ENCODE measurements at places on chromosomes 6 and 20. TPM values are rescaled to one million over a fixed set of nuclear protein-coding genes. Genes with fewer than 3 reads are reported as not detected.

- DNase-seq = no peak
Observed at GRCh38 chr20:23034721-23035671, at the start of gene SSTR4. Gene SSTR4, plus strand, starts transcription at chr20:23035312. Its CDS starts 172 bp downstream, at chr20:23035484.

DNA sequence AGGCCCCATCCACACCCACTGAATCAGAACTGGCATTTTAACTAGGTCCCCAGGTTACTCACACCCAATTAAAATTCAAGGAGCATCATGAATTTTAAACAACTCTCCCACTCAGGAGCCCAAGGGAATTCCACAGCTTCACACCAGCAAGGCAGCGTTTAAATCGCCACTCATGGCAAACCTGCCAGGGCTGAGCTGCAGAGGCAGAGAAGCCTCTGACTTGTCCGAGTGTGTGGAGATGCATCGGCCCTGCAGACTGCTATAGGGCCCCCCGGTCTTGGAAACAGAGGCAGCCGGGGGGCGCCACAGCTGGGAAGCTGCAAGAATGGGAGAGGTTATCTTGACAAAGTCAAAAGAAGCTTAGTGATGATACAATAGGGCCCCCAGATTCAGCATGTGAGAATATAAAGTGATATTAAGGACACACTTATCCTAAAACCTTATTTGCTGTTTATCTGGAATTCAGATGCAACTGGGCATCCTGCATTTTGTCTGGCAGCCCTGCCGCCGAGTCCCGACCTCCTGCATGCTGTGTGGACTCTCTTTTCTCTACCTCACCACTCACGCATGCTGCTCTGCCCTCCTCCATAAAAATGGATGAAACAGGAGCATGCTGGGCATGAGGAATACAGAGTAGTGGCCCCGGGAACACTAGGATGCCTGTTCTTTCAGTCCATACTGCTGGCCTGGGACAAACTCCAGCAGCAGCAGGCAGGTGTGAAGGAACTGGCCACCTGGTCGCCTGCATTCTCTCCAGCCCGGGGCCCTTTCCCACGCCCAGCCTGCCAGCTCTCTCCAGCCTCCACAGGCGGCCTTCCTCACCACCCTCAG, 126.1 kb downstream of the PXDC1 start:
- DNase-seq = no peak

DNA sequence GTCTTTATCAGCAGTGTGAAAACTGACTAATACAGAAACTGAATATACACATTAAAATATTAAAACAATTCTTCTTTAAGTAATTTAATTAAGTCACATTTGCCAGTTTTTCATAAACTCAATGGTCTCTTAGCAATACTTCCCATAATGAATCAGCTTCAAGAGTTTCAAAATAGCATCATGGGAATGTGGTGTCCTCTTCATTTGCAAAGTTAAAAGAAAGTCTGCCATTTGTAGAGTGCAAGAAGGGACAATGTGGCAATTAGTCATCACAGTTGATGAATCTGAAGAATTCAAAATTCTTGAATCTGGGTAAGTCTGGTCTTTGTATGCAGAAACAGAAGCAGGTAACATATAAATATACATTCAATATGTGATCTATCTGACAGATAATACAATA, 38.7 kb downstream of the SYNE1 start:
- no peak for DNase-seq

GRCh38 chr6:15515226-15515625, 147.6 kb downstream of the DTNBP1 start:
- no peak for DNase-seq

DNA sequence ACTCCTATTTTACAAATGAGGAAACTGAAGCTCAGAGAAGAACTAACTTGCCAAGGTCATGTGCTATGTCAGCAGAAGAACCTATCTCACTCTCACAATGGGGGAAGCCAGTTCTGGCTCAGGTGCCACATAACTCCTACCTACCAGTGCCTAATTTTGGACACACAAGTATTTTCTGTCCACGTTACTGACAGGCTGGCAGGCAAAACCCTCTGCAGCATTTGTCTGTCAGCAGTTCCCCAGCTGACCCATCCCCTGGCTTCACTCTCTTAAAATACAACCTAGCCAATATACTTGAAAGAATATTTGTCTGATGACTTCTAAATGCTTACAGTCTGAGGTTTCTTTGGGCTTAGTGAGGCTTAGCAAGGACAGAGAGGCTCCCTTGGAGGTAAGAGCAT, 15.5 kb downstream of the GSS start:
- no peak for DNase-seq

Gene ZNF217
- total RNA-seq = 16.9 TPM

- peak; percentile 80 for DNase-seq
Observed at GRCh38 chr20:45347936-45348778, at the start of gene SDC4. Gene SDC4, minus strand, starts transcription at chr20:45348424. Its CDS starts 40 bp downstream, at chr20:45348384.

Gene TRIM15
- 13.3 TPM for total RNA-seq

DNA sequence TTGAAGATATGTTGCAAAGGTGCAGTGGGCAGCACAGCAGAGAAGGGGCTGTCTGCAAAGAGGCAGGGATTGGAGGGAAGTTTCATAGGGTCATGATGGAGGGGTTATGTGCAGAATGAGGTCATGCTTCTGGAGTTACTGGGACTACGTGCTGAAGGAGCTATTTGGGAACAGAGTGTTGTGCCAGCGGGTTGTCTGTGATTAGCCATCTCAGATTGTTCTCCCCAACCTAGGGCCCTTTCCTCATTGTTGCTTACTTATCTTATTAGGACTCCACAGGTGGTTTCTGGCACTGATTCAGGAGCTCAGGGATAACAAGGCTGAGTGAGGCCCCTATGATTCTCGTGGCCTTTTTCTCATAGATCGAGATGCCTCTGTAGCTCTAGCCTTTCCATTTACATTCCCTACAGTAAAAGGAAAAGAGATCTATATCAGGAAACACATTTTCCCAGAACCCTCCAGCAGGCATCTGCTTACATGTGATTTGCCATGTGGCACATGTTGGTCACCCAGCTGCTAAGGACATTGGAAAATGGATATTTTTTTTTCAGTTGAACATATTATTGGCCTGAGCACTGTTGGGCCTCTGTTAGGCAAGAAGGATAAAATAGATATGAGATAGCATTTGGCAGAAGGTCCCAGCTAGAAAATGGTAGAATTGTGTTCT, 429.6 kb upstream of the PLCB4 start:
- no peak for DNase-seq

DNA sequence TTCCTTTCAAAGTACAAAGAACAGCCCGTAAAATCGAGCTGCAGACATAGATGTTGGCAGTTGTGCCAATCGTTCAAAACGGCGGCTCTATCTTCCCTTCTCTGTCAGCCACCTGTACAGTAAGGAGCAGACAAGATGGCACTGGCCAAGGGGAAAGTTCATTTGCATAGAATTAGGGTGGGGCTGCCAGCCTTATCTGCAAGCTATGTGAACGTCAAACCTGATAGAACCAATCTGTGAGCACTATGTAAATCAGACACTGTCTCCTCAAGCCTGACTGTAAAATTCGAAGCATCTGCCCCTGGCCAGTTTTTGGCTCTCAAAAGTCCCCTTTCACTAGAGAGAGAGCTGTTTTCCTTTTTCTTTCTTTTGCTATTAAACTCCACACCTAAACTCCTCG, 374.5 kb downstream of the EPM2A start:
- no peak for DNase-seq

GRCh38 chr6:84243240-84243639, 15.8 kb upstream of the CEP162 start:
- no peak for DNase-seq

DNA sequence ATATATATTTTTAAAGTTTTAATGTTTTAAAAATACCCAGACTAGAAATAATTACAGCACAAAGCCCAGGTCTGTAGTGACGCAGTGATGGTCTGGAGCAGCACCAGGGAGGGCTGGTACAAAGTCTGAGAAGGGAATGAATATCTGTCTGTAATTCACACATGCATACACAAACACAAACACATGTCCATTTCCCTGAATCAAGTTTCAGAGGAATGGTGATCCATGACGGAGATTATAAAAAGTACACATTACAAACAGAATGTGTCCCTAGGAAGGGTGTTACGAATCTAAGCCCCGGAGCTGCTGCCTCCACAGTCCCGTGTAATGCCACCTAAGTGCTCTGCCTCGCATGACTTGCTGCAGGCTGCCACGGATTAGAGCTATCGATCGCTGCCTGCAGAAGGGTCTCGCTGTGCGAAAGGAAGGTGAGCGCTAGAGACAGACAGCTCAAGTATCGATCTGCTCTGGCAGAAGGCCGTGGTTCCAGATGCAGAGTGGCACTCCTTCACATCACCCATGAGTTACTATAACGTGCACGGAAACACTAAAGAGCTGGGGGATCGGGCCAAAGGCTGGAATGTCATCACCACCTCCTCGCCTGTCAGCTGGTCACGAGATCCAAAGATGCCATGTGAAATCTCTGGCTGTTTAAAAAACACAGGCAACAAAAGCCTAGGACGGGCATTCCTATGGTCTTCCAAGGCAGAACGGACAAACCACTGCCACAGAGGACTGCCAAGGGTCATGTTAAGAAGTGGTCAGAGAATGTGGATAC, 87.1 kb downstream of the INSM1 start:
- DNase-seq = no peak

DNA sequence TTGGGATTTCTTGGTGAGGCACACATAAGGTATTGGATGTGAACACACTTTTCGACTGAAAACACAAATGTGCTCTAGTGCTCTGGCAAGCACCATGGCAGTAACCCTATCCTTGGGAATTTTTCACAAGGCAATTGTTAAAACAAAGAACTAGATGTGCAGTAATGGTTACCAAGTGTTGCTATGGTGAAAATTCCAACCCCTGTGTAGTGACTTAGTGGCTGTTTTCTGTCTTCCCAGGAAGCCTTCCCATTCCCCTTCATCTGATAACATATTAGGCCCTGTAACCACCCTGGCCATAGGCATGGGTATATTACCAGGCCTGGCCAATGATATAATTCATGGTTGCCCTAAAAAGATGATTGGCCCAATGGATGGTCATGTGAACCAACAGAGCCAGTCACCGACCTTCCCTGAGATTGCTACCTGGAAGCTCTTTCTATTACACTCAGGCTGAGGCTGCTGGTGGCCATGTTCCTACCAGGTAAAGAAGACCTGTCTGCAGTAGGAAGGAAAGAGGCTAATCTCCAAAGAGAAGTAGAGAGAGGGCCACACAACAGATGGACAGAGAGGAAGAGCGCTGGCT, 4.1 kb downstream of the C20orf202 start:
- DNase-seq = no peak

- no peak for DNase-seq
Observed at GRCh38 chr6:105810922-105811482, 275.1 kb upstream of the PRDM1 start.
